ENCODE measurements at places on chromosomes 2 and 18.

GRCh38 chr2:26855466-26855865 is 7.5 kb downstream of the DPYSL5 start:
- H3K27me3 ChIP-seq: peaks cover 78% of the 10 kb centered on the region
- peaks cover 8% of the 10 kb centered on the region for H3K4me1 ChIP-seq
- H3K4me3 ChIP-seq: no peak overlapping the region
- no peak overlapping the region for H3K27ac ChIP-seq

DNA sequence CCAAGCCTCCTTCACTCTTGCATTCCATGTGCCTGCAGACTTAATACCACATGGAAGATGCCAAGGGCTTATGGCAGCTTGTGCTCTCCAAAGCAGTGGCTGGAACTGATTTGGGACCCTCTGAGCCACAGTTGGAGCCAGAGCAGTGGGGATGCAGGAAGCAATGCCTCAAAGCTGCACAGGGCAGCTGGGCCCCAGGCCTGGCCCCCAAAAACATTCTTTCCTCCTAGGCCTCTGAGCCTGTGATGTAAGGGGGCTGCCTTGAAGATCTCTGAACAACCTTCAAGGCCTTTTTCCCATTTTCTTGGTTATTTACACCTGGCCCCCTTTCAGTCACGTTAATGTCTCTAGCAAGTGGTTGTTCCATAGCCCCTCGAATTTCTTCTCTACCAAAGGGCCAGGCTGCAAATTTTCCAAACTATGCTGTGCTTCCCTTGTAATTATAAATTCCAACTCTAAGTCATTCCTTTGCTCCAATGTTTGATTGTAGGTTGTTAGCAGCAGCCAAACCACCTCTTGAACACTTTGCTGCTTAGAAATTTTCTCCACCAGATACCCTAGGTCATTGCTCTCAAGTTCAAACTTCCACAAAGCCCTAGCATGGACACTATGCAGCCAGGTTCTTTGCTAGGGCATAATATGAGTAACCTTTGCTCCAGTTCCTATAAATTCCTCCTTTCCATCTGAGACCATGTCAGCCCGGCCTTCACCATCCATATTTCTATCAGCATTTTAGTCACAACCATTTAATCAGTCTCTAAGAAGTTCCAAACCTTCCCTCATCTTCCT is 245.0 kb upstream of the RBBP8 start:
- no peak overlapping the region for H3K27ac ChIP-seq
- H3K27me3 ChIP-seq: no peaks in the 10 kb centered on the region
- H3K4me1 ChIP-seq: peaks cover 32% of the 10 kb centered on the region
- DNase-seq: no peak
- H3K36me3 ChIP-seq: peaks cover 5% of the 10 kb centered on the region
- no peak overlapping the region for H3K4me3 ChIP-seq

DNA sequence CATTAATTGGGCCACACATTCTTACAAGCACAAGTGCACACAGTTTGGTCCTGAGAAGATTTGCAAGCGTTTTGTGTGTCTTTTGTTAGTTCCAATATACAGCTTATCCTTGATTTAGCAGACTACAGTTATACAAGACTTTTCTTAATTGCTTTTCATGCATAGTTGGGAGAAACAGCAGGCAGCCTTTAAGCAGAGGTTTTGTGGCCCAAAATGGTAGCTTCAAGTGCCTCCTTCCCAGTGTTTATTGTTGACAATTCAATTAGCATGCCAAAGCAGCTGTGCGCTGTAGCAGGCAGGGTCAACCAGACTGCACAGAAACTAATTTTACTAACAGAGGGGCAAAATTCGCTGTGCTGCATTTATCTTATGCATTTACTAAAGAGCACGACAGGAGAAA is 47.5 kb downstream of the FRZB start:
- H3K27ac ChIP-seq: peak overlapping the region; percentile 76
- no peaks in the 10 kb centered on the region for H3K27me3 ChIP-seq
- H3K4me3 ChIP-seq: no peak overlapping the region
- no peaks in the 10 kb centered on the region for H3K36me3 ChIP-seq

GRCh38 chr2:96089356-96090195 is 26.8 kb downstream of the ADRA2B start:
- peaks cover 2% of the 10 kb centered on the region for H3K27me3 ChIP-seq
- H3K4me3 ChIP-seq: no peak overlapping the region
- peak; percentile 37 for DNase-seq
- H3K4me1 ChIP-seq: peaks cover 8% of the 10 kb centered on the region

DNA sequence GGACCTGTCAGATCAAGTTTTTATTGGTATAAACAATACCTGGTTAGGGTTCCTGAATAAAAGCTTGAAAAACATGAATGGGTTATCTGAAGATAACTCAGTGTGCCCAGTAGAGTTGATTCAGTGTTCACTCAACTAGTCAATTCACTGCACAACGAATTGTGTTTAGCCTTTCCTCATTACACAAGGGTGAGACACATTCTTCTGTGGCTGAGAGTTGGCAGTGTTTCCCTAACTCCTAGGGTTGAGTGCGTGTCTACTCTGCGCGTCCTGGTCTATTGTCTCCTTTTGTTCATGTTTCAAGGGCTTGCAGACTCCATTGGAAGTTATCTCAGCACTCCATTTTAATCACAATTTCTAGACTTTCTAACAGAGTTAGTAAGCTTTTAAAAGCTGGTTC is 32.8 kb upstream of the TMEM178A start:
- H3K27ac ChIP-seq: no peak overlapping the region
- no peak for DNase-seq
- no peak overlapping the region for H3K4me3 ChIP-seq

- peaks cover 2% of the 10 kb centered on the region for H3K36me3 ChIP-seq
- no peaks in the 10 kb centered on the region for H3K27me3 ChIP-seq
- peaks cover 27% of the 10 kb centered on the region for H3K4me1 ChIP-seq
- no peak overlapping the region for H3K4me3 ChIP-seq
- H3K27ac ChIP-seq: no peak overlapping the region
Observed at GRCh38 chr2:168997794-168998193, 33.3 kb downstream of the ABCB11 start.

GRCh38 chr2:119206201-119206600 is 17.4 kb upstream of the STEAP3 start:
- H3K4me1 ChIP-seq: no peaks in the 10 kb centered on the region
- no peak overlapping the region for H3K27ac ChIP-seq
- no peak for DNase-seq

- H3K27me3 ChIP-seq: peaks cover 7% of the 10 kb centered on the region
- no peak overlapping the region for H3K4me3 ChIP-seq
- no peaks in the 10 kb centered on the region for H3K4me1 ChIP-seq
- no peak overlapping the region for H3K27ac ChIP-seq
Observed at GRCh38 chr2:172420216-172420615, 7.2 kb upstream of the ITGA6 start.

GRCh38 chr18:74115046-74115445 is 32.6 kb downstream of the FBXO15 start:
- DNase-seq: no peak
- H3K27ac ChIP-seq: no peak overlapping the region
- H3K4me1 ChIP-seq: peaks cover 9% of the 10 kb centered on the region
- no peak overlapping the region for H3K4me3 ChIP-seq

- no peak overlapping the region for H3K4me3 ChIP-seq
- no peak overlapping the region for H3K27ac ChIP-seq
- peaks cover 4% of the 10 kb centered on the region for H3K36me3 ChIP-seq
- peaks cover 3% of the 10 kb centered on the region for H3K4me1 ChIP-seq
- H3K27me3 ChIP-seq: peaks cover 8% of the 10 kb centered on the region
Observed at GRCh38 chr2:46821600-46821999, 94.0 kb downstream of the MCFD2 start.

DNA sequence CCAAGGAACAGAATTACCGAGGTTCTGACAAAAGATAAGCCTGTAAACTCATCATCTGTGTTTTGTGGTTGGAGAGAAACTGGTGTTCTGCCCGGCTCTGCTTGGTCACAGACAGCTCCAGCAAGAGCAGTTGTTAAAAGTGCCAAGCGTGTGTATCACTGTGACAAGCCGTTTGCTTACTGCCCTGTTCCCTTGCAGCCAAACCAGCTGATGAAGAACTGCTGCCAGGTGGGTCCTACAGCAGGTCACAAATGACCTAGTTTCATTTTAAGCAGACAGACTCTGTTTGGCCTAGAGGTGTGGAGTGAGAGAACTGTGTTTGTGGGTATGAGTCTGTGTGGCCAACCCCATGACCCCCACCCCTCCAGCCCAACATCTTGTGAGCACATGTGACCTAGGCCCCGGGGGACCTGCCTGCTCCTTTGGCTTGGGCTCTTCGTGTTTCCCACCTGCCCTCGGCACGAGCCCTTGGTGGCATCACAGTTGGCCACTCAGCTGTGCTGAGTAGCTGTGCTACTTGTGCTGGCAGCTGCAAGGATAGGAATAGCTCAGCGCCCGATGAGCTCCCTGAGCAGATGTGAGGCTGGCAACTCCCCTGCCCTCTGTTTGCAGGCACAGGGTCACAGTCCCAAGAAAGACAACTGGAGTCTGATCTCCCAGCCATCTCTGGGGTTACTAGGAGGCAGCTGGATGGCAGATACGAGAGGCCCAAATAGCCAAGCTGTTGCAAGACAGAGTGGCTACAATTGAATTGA is 9.7 kb downstream of the OXER1 start:
- peaks cover 8% of the 10 kb centered on the region for H3K4me1 ChIP-seq
- DNase-seq: no peak
- H3K27ac ChIP-seq: no peak overlapping the region
- H3K4me3 ChIP-seq: no peak overlapping the region

DNA sequence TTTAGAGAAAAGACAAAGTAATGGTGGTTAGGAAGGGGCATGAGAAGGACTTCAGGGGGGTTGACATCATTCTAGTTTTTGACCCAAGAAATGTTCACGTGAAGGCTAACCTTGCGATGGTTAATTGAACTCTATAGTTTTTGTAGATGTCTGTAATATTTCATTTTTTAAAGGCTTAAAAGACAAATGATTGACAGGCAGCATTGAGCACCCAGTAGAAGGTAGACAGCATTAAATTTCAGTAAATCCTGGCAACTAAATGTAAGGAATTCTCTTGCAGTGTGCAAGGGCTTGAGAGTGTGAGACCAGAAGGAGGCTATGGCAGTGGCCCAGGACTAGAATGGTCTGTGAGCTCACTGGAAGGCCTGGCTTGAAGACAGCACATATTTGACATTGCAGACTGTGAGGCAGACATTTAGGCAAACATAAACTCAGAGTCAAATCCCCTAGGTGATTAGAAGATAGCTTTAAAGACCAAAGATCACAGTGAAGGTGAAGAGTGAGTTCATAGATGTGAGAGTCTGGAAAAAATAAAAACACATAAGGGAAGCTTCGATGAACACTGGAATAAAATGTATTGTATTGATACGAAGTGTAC is 100.1 kb upstream of the MAP4K4 start:
- DNase-seq: no peak
- no peaks in the 10 kb centered on the region for H3K4me1 ChIP-seq
- no peak overlapping the region for H3K27ac ChIP-seq
- no peaks in the 10 kb centered on the region for H3K36me3 ChIP-seq
- H3K27me3 ChIP-seq: no peaks in the 10 kb centered on the region

DNA sequence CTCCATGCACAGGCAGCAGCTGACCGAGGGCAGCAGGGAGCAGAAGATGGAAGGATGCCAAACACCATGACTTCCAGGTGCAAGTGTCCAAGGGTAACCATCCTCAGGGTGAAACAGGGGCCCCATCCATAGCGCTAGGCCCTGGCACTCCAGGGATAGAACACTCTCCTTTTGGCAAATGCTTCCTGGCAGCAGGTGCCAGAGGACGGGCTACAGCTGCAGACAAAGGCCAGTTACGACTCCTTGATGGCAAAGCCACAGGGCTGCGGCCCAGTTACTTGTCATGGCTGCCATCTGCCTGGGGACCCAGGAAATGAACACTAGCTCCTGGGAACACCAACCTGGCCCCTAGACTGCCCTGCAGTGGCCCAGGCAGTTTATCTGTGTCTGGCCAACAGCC is 178.8 kb downstream of the TMEM163 start:
- H3K27ac ChIP-seq: no peak overlapping the region
- no peak overlapping the region for H3K4me3 ChIP-seq
- no peak for DNase-seq
- no peaks in the 10 kb centered on the region for H3K4me1 ChIP-seq

DNA sequence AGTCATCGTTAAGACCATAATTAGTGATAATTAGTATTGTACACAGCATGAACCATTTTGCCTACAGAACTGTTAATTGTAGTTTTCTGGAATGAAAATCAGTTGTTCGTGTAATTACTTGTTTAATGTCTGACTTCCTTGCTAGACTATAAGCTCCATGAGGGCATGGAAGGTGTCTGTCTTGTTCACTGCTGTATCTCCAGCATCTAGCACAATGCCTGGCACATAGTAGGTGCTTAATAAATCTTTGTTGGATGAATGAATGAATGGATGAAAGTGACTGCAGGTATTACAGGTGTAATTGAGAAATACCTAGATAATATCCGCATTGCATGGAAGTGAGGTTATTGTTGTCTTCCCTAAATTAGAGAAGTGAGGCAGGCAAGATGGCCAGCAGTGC is 21.8 kb downstream of the C2orf74 start:
- H3K4me1 ChIP-seq: peaks cover 36% of the 10 kb centered on the region
- peaks cover 58% of the 10 kb centered on the region for H3K36me3 ChIP-seq
- H3K27ac ChIP-seq: no peak overlapping the region
- no peaks in the 10 kb centered on the region for H3K27me3 ChIP-seq
- no peak overlapping the region for H3K4me3 ChIP-seq

- peak overlapping the region; percentile 5 for H3K27ac ChIP-seq
- DNase-seq: no peak
Observed at GRCh38 chr2:236862961-236863728, 222.5 kb upstream of the COPS8 start.

- DNase-seq: no peak
- H3K4me1 ChIP-seq: peaks cover 12% of the 10 kb centered on the region
- no peak overlapping the region for H3K27ac ChIP-seq
- H3K36me3 ChIP-seq: peaks cover 46% of the 10 kb centered on the region
Observed at GRCh38 chr2:111975053-111975552, 76.7 kb downstream of the MERTK start.

DNA sequence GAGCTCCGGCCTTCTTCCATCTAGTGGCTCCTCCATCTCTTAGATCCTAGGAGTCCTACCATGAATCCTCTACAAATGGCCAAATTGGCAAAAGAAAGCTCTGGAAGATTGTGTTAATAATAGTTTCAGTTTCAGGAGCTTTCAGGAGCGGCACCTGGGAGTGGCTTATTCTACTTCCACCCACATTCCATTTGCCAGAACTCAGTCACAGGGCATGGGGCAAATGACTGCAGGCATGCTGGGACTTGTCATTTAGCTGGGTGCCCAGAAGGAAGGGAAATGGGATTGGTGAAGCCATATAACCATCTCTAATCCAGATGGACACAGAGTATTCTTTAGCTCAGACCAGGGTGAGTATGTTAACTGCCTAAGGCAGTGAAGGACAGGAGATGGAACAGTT is 3.6 kb upstream of the LRATD1 start:
- no peak for DNase-seq
- peaks cover 60% of the 10 kb centered on the region for H3K27me3 ChIP-seq
- no peak overlapping the region for H3K4me3 ChIP-seq
- peaks cover 9% of the 10 kb centered on the region for H3K4me1 ChIP-seq

DNA sequence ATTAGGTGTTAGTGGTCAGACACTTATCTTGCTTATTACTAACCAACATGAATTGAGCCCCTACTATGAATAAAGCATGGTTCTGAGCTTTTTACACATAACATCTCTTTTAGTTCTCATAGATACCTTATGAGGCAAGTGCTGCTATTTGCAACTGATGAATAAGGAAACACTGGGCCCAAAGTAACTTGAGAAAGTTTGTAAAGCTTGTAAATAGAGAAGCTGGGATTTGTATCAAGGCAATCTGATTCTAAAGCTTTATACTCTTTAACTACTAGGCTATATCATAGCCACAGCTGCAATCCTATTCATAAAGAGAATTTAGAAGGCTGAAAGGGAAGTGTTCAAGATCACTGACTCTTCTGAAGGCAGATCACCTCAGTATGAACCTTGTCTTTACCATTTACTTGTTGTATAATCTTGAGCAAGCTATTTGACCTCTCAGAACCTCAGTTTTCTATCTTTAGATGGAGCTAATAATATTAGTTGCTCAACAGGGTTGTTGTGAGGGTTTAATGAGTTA is 60.4 kb downstream of the ABCB11 start:
- no peak overlapping the region for H3K27ac ChIP-seq
- no peaks in the 10 kb centered on the region for H3K27me3 ChIP-seq
- no peak for DNase-seq
- no peaks in the 10 kb centered on the region for H3K36me3 ChIP-seq
- no peaks in the 10 kb centered on the region for H3K4me1 ChIP-seq
